Left kidney (tissue), 8 donors: ENCODE measurements at places on chromosomes 7 and 10. TPM values are rescaled to one million over a fixed set of nuclear protein-coding genes. Genes with fewer than 3 reads are reported as not detected.

DNA sequence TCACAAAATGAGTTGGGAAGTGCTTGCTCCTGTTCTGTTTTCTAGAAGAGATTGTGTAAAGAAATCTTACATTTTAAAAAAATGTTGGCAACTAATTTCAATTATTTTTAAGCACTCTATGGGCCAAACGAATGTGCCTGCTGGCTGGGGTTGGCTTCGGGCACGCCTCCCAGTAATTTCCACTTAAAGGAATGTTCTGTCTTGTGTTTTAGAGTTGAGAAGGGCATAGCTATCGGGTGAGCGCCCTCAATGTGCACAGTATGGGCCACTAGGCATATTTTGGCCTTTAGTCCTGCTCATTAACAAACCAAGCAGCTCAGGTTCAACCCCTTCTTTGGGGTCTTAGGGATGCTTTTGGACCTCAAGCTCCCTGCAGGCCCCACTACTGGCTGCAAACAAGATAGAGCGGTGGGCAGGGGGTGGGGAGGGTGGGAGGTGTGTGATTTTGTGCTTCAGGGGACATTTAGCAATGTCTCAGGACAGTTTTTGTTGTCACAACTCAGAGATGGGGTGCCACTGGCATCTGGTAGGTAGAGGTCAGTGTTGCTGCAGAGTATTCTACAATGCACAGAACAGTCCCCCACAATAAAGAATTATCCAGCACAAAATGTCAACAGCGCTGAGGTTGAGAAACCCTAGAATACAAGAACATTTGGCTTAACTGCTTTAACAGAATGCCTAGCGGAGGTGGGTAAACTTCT, 40.7 kb downstream of the TACC2 start:
- DNase-seq: no peak

Gene CDK5
- 17.8 TPM for polyA plus RNA-seq

- DNase-seq: no peak
These were observed 113.9 kb downstream of the ETV1 start for GRCh38 chr7:13875496-13876074.

DNA sequence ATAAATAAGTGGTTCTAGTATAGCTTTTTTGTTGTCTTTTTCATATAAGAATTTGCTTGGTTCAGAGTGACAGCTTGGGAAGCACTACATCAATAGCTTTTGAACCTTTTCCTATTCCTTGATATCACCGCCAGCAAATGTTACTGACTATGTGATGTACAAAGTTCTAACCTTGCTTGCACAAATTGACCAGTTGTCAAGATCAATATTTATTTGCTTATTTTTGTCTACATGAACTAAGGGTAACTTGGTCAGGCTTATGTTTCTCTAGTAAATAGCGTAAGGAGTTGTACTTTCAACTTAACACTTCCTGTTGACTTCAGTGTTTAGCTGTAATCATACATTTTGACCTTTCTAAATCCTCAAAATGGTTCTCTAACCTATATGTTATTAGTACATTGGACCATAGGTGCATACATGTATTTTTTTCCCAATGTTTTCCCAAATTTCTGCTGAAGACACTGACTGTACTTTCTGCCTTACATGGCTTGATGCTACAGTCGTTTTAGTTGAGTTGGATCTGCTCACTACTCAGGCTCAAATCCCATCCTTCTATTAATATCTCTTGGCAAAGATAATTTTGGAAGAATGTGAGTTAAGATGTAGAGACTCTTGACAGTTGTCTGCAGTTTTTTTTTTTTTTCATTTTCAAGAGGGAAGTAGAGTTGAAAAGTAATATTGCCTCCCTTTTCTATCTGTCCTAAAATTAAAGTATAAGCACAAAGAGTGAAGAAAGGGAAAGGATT, 239.1 kb upstream of the KAT6B start:
- no peak for DNase-seq

Gene UNCX
- 8.5 TPM for polyA plus RNA-seq

Gene RBM48
- 20.3 TPM for polyA plus RNA-seq
